ENCODE measurements at places on chromosomes 1 and 21.

DNA sequence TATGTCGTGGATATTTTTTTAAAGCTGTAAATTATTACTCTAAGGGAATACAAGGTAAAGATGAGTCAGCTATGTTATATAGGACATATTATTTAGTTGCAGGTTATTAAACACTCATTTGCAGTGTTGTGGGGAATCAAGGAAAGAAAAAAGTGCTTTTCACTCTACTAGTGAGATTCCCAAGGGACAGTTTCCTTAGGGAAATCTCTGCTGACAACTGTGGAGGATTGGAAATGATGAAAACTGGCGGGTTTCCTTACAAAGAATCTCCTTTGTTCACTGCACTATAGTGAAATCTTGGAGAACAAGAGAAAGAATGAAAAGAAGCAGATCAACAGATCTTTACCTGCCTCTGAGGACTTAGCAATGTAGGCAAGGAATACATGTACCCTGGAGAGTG is 24.5 kb upstream of the TRIM45 start:
- no peak for DNase-seq

GRCh38 chr1:225695578-225696337 is 42.8 kb upstream of the ENAH start:
- DNase-seq, result no peak

DNA sequence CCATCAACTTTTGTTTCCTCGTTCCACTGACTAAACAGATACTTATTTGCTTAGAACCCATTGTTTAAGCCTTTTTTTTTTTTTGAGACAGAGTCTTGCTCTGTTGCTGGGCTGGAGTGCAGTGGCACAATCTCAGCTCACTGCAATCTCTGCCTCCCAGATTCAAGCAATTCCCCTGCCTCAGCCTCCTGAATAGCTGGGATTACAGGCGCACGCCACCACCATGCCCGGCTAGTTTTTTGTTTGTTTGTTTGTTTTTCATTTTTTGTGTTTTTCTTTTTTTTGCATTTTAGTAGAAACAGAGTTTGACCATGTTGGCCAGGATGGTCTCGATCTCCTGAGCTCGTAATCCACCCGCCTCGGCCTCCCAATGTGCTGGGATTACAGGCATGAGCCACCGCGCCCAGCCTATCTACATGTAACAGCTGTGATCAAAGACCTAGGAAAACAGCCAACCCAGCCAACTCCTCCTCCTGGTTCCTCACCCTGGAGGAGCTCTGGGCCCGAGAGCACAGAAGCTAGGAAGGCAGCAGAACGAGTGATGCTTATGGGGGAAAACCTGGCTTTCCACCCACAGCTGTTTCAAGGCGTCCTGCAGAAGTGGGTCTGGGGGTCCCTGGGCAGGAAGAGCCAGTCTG is 32.9 kb downstream of the KCNN3 start:
- no peak for DNase-seq

GRCh38 chr1:26839339-26839722 is 12.8 kb downstream of the ZDHHC18 start:
- no peak for DNase-seq

DNA sequence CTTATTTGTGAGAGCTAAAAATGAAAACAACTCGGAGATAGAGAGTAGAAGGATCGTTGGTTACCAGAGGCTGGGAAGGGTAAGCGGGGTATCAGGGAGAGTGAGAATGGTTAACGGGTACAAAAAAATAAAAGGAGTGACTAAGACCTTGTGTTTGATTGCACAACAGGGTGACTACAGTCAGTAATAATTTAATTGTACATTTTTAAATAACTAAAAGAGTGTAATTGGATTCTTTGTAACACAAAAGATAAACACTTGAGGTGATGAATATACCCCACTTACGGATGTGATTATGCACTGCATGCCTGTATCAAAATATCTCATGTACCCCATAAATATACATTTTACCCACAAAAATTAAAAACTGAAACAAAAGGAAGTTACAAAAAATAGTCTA is 29.4 kb downstream of the FOXJ3 start:
- DNase-seq, result no peak

DNA sequence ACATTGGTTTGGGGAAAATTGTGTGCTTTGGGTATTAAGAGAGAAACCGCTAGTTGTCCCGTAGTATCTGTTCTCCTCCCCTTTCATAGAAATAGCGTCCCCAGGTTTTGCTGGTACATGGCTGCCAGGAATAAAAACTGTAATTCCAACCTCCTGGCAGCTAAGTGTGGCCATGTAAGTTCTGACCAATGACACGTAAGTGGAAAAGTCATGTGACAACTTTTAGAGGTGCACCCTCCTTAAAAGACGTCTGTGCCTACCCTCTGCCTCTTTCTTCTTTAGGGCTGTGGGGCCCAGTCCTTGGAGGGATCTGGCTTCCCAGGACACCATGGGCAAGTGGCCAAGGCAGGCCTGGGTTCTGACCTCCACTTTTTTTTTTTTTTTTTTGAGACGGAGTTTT is 59.3 kb downstream of the UMODL1 start:
- no peak for DNase-seq

DNA sequence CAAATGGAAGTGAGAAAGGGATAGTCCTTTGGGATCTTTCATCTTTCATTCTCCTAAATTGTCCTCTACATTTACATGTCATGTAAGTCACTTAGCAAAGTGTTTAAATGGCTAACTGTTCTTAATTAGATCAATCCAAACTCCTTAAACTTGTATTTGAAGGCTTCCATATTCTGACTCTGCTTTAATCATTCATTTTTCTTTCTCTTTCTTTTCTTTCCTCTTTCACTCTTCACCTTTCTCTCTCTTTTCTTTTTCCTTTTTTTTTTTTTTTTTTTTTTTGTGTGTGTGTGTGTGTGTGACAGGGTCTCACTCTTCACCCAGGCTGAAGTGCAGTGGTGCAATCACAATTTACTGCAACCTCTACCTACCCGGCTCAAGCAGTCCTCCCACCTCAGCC is 71.7 kb downstream of the RPS27 start:
- DNase-seq, result no peak
